ENCODE measurements at places on chromosomes 11 and 22.

GRCh38 chr11:31646216-31646615, 136.6 kb downstream of the ELP4 start:
- no peak for DNase-seq

GRCh38 chr11:85913513-85913912, 58.3 kb downstream of the CCDC83 start:
- DNase-seq = no peak

DNA sequence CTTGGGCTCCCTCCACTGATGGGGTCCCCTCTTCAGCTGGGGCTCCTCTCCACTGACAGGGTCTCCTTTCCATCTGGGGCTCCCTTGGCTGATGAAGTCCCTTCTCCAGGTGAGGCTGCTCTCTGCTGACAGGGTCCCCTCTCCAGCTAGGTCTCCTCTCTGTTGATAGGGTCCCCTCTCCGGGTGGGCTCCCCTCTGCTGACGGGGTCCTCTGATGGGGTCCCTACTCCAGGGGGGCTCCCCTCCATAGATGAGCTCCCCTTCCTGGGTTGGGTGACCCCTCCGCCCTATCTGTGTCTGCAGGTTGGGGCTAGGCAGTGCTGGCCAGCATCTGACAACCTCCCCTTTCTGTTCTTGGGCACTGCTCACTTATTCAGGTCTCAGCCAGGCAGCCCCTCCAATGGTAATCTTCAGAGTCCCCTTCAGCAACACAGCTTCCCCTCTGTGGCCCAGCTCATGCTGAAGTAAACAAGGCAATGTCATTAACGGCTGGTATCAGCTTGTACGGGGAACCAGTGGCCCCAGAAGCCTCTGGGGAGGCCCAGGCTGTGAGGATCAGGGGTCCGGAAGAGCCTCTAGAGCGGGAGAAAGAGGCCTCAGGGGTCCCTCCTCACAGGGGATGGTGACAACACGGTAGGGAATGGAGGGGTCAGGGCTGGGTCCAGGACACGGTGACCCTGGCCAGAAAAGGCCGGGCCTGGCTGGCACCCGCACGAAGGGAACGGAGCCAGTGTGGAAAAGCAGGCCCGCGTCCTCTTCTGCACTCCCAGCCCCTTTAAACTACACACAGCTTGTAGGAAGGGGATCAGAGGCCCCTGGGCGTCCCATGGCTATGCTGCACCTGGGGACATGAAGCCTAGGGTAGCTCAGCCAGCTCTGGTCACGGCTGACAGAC, 9.6 kb upstream of the CD81 start:
- no peak for DNase-seq

GRCh38 chr22:30855266-30855665, 113.3 kb downstream of the MORC2 start:
- no peak for DNase-seq

GRCh38 chr11:77665240-77665965, 27.8 kb upstream of the CLNS1A start:
- no peak for DNase-seq

- no peak for DNase-seq
Measured at GRCh38 chr22:23563111-23563510, 17.0 kb downstream of the IGLL1 start.

- no peak for DNase-seq
Measured at GRCh38 chr22:20940186-20940651, 23.0 kb downstream of the CRKL start.

- no peak for DNase-seq
Measured at GRCh38 chr11:3674189-3674588, 3.0 kb upstream of the CHRNA10 start.

DNA sequence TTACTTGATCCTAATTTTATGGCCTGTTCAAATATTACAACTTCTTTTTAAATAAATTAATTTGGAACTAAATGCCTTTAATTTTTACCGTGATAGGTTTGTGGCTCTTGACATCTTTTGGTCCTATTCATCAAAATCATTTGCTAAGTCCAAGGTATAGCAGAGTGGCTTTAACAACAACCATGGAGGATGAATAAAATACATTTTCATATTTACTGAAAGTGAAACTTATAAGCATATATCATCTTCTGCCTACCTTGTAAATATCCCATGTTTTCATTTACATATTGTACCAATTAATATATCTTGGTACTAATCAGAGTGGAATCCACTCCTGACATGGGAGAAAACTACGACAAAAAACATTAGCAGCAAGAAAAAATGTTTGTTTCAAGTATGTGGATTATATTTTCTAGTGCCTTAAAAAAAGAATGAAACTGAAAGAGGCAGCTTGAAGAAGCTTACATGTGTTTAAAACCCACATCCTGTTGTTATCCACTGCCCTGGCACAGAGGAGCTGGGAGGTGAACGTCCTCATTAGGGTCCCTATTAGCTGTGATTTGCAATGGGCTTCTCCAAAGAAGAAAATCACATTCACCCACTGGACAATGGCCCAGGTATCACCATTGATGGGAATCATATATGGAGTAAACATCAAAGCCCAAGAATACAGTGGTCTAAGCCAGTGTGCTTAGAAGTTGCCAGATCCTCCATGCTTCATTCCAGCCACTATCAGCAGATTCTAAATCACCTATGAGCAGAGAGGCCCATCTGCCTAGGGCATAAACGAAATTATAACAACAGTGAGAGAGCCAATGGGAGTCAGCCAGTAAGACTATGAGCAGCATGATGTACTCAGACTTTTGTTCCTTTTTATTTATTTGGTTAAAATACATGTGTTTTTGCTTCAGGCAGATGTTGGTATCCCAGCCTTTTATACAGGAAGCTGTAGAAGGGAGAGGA, 84.7 kb downstream of the MAML2 start:
- DNase-seq = no peak

DNA sequence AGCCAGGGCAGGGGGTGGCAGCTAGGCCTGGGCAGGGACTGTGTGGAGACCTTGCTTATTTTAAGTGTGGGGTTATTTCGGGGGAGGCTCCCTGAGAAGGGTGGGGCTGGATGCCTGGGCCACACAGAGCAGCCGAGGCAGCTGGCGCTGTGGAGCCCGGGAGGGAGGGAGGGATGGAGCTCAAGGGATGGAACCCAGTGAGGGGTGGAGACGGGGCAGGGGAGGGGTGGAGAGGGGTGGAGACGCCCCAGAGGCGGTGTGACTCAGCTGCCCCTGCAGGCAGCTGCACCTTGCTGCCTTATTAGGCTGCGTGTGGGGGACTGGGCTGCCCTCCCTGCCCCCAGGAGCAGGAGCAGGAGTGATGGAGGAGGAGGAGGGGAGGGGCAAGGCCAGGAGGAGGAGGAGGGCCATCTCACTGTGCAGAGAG, 9.8 kb upstream of the TSSC4 start:
- DNase-seq = no peak

DNA sequence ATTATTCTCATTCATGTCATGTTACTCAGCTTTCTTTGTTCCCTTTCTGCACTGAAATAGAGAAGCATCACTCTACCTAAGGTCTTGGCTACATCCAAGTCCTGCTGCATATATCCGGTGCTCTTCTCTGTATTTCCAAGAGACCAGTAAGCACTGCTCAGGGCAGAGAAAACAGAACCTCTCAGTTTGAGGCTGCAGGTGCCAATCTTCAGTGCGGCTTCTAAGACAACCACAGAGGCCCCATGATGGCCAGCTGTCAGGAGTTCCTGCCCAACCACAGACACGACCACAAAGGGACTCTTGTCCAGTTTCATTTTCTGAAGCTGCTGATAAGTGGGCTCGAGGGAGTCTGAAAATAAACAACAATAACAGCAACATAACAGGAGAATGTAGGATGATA, 378.4 kb upstream of the PITPNB start:
- DNase-seq = no peak

- DNase-seq = no peak
Measured at GRCh38 chr11:59158206-59159068, 13.5 kb upstream of the DTX4 start.

DNA sequence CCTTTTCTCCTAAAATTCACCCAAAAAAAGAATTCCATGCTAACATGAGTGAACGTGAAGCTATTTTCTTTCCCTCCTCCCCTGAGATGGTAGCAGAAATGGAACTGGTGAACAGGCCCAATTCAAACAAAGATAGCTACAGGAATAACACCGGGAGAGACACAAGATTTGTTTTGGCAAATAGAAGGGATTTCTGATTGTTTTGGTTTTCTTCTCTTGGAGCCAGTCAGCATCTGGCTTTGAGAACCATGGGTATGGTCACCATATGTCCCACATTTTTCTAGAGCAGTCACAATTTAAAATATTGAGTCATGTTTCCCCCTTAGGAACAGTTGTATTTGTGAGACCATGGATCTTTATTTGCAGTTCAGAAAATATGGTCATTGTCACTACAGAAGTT, 214.1 kb downstream of the FAM76B start:
- no peak for DNase-seq

DNA sequence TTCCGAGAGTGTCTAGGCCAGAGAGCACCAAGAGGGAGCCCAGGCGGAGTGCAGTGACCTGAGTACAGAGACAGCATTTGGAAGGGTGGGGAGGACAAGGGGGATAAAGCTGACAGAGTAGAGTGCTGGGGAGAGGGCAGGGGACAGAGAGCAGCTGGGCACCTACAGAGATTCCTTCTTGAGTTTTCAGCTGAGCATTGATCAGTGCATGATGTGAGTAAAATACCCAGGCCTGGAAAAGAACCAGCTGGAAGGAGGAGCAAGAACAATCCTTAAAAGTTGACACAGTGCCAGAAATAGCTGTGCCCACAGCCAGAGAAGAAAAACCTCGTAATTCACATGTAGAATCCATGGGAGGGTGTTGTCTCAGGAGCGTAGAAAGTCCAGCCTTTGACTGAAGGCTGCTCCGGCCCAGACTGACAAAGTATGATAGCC, 33.9 kb upstream of the PANX2 start:
- no peak for DNase-seq

- DNase-seq = no peak
Measured at GRCh38 chr11:75147875-75148263, 3.0 kb upstream of the SLCO2B1 start.

GRCh38 chr11:12007769-12008737, at the start of gene DKK3:
TSS of gene DKK3 (minus strand) at chr11:12008626. CDS start at chr11:12008582, 44 bp downstream.
- DNase-seq = no peak

DNA sequence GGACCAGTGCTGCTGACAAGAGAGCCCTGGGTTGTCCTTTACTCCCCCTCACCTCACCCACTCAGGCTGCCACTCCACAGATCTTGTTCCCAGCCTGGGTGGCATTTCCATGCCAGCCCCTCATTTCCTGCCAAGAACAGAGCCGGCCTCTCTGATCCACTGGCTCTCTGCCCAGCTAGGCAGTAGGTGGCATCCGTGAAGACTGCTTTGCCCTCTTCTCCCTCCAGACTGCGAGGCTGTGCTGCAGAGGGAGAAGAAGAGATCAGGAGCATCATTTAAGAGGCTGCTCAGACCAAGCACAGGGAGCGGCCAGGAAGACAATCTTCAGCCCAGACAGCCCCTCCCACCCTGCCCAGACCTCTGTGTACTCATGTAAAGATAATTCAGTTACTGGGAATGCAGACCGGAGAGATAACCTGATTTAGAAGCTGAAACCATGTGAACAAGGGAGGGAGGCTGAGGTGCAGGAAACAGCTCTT, 126.9 kb upstream of the NCAM1 start:
- no peak for DNase-seq

DNA sequence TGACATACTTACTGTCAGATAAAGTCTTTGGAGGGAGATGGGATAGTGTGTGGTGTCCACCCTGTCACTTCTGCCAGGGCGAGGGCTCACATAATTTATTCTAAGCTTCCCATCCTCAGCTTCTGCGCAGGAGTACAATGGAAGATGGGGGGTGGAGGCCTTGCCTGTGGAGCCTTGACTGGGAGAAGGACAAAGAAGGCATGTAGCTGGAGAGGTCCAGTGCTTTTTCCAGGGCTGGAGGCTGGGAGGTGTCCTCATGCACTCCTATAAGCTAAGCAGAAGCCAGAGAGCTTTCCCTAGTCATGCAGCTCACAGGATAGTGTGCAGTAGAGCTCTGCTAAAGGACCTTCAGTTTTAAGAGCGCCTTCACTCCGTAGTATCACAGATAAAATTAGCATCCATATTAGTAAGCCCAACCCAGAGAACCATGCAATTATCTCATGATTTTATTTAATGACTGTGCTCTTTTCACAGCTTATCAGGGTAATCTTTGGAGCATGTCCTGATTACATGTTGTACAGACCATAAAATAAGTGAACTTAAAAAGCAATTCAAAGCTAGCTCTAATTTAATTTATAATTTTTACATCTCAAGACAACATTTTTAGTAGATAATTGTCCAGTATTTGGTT, 148.3 kb downstream of the TEAD1 start:
- DNase-seq = no peak

GRCh38 chr11:18384157-18384641, 10.2 kb upstream of the LDHA start:
- no peak for DNase-seq

GRCh38 chr11:34223021-34223813, 117.8 kb downstream of the NAT10 start:
- DNase-seq = no peak

DNA sequence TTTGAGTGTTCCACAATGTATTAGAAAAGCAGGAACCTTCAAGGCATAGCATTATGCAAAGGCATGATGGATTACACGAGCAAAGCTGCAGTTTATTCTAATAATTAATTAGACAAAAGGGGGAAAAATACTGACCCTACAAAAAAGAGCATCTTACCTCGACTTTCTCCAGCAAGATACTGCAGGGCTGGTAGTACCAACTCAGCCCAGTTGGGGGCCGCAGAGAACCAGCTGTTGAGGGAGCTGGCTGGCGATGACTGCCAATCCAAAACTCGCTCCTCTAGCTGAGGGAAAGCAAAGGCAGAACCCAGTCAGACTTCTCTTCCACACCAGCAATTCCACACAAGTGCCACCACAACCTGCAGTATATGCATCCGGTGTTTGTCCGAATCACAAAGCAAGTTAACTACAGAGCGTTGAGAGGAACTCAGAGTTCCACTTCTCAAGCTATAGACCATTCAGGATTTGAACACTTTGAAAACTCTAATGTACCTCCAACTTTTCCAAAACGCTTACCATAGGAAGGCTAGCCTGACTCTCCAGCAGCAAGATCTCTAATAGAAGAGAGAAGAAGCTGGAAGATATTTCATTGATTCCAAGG, 13.7 kb downstream of the NFRKB start:
- DNase-seq = peak; percentile 33

GRCh38 chr11:34632105-34632791, 11.4 kb downstream of the EHF start:
- DNase-seq = no peak

DNA sequence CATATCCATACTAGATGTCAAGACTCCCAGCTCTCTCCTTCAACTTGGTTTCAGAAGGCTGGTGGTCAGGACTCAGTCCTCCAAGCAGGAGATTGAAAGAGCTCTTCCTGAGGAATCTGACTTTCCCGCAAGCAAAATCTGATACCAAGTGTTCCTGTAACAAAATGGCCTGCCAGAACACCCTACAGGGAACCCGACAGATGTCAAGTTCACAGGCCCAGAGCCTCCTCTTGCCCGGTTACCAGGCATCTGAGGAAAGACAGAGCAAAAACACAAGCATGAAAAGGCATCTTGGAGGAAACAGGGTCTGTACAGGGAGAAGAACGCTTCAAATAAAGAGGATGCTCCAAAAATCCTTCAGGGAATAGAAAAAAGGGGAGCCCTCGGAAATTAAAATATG, 8.7 kb upstream of the KCNJ5 start:
- DNase-seq = no peak

- no peak for DNase-seq
Measured at GRCh38 chr11:19680829-19681368, 31.7 kb upstream of the NAV2 start.
